ENCODE measurements at places on chromosomes 4 and X.
A peak's percentile ranks its signal among the peaks of the same experiment; 100 is the strongest.

- no peak for DNase-seq
Measured at GRCh38 chr4:74946196-74946595, 13.3 kb downstream of the PARM1 start.

DNA sequence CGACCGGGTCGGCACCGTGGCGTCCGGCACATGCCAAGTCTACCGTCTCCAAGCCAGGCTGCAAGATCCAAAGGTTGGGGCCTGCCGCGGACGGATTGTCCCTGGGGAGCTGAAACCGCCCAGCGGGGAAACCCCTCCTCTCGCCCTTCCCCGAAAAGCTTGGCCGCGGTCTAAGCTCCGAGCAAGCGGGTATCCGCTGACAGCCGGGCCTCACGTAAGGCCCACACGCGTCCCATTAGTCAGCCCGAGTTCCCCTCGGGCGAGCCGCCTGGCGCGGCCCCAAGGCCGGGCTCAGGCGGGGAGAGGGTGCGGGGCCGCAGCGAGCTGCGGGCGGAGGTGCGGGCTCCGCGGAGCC lies 6.8 kb upstream of the BCOR start:
- peak; percentile 73 for DNase-seq

GRCh38 chr4:186018784-186019183 lies 50.2 kb upstream of the TLR3 start:
- no peak for DNase-seq

DNA sequence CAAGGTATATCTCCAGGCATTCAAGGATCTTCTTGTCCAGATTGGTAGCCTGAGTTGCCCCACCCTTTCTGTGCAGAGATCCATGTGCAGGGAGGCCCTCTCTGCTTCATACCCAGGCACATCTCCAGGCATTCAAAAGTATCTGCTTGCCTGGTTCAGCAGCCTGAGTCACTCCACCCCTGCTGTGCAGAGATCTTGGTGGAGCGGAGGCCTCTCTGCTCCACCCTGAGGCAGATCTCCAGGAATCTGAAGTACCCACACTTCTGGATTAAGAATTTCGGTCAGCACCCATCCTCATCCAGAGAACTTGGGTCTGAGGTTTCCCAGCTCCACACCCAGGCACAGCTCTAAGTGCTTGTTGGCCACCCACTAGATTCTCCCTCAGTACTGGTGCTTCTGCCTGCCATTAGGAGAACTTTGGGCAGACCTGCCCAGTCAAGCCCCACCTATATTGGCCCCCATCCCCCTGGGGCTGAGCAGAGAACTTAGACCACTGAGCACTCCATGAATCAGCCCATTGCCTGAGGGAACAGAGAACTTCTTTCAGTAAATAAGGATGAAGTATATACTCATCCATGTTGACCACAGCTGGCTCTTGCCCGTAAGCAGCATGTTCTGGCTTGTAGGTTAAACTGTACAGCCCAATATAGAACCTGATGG lies 199.5 kb upstream of the ZCCHC13 start:
- DNase-seq: no peak

GRCh38 chr4:26772096-26772873 lies 88.4 kb upstream of the STIM2 start:
- no peak for DNase-seq

DNA sequence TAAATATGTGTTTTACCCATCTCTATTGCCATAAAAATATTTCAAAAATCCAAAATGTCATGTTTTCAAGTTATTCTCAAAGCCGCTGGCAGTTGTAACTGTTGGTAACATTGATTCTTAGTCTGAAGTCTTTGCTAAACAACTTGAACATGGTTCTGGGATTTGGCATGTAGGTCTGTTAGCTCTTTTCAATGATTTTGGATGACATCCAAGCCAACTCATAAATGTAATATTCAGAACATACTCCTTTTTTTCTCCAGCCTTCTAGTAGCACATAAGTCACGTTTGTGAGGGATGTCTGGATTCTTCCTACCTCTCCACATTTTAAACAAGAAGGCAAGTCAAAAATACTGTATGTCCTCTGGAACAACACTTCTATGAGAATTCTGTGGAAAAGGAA lies 305.3 kb downstream of the PRR32 start:
- DNase-seq: no peak

DNA sequence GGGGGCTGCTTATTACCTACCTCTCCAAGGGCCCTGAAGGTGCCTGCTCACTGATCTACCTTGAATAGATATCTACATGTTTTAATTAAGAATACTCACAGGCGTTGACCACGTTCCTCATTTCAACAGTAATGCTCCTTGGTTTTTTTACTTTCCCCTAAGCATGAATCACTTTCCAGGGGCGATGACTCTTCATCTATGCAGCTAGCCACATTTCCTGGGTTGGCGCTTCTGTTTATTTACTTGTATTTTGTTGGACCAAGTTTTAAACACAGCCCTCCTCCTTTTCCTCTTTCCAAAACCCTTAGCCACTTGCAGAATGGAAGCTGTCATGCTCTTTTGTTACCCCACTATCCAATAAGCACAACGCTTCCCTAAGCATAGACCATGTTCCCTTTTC lies 50.8 kb downstream of the CBLL2 start:
- peak; percentile 45 for DNase-seq

DNA sequence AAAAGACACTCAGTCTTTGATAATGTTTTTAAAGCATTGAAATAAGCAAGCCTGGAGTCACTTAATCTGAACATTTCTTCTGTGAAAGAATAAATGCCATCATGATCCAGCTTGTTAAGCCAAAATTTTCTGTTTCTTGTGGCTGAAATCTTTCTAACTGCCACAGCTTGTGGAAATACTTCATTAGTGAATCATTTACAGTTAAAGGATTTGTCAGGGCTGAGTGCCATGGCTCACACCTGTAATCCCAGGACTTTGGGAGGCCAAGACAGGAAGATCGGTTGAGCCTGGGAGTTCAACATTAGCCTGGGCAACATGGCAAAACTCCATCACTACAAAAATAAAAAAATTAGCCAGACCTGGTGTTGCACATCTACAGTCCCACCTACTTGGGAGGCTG lies 93.3 kb upstream of the PDE5A start:
- no peak for DNase-seq

DNA sequence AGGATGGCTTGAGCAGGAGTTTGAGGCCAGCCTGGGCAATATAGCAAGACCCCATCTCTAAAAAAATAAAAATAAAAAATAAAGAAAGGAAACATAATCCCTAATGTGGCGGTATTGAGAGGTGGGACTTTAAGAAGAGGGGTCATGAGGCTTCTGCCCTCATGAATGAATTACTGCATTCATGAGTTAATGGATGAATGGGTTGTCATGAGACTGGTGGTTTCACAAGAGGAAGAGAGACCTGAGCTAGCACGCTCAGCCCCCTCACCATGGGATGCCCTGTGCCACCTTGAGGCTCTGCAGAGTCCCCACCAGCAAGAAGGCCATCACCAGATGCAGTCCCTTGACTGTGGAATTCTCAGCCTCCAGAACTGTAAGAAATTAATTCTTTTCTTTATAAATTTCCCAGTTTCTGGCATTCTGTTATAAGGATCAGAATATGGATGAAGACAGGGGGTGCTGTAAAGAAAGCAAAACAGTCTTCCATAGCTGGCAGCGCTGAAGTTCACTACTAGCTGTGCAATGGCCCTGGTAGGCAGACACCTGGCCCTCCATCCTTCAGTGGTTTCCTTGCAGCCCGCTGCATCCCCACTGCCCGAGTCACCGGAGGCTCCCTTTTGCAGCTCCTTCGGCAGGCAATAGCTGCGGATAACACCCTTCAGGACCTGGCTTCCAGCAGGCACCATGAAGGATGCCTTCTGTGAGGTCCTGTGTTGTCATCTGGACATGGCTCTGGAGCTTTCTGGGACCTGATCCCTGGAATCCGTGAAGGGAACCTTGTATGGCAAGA lies 44.8 kb upstream of the NSG1 start:
- no peak for DNase-seq

DNA sequence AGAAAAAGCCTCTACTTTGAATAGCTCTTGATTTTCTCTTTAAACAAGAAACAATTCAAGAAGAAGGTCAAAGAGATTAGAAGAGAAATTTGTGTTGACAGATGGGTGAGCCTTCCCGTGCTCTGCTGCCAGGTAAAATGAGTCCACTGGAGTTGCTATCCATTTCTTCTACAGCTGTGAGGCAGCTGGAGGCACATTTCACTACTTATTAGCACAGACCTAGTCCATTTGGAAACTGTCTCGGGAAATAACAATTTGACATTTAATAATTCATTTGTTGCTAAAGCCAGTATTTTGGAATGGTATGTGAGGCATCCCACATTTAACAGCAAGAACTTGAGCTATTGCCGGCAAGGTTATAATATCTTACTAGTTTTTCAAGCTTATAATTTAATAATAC lies 396.8 kb upstream of the GRIA3 start:
- no peak for DNase-seq

DNA sequence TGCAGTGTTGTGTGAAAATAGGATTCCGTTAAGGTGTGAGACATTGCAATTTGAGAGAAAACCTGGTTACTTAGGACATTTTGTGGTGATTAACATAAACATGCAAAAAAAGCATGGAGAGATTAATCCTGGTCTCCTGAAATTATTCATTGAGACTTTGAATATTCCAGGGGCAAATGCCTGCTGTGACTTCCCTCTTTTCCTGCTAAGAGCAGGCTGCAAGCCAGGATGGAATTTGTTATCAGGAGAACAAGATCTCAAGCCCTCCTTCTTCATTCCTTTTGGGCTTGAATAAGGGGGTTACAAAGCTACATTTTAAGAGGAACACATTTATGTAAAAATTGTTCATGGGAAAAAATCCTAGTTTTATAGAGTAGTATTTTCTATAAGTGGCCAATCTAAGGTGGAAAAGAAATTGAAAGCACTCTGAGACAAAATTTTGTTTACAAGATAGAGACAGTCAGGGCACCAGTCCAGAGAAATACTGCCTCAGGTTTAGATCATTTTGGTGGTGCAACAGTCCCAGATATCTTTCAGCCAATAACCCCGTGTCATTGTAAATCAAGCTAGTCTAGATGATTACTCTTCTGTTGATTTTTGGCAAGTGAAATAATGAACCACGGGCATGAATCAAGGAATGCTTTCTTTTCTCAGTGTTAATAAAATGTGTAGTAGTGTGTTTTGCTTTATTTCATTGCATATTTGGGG lies 1528.3 kb upstream of the AGA start:
- no peak for DNase-seq

GRCh38 chr4:97185233-97185632 lies 958.0 kb downstream of the STPG2 start:
- DNase-seq: no peak

GRCh38 chr4:146814750-146815149 lies 130.9 kb downstream of the TTC29 start:
- DNase-seq: no peak

GRCh38 chr4:126701756-126702155 lies 931.0 kb upstream of the INTU start:
- DNase-seq: peak; percentile 27

GRCh38 chr4:76836860-76837562 lies 60.9 kb downstream of the SOWAHB start:
- DNase-seq: no peak

DNA sequence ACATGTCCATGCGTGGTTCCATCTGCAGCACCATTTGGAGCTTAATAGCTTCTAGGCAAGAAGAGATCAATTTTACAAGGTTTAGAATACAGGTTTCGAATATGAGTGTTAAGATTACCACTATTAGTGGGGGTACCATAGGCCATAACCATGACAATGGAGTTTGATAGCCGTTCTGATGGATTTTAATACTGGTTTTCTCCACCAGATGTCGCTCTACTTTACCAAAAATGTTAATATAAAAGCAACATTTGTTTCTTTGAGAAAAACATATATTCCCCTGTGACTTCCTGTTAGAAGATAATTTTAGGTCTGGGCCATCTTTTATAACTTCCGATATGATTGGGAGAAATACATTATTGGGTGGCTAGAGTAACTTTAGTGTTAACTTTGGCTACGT lies 499.7 kb upstream of the POU3F4 start:
- DNase-seq: no peak

DNA sequence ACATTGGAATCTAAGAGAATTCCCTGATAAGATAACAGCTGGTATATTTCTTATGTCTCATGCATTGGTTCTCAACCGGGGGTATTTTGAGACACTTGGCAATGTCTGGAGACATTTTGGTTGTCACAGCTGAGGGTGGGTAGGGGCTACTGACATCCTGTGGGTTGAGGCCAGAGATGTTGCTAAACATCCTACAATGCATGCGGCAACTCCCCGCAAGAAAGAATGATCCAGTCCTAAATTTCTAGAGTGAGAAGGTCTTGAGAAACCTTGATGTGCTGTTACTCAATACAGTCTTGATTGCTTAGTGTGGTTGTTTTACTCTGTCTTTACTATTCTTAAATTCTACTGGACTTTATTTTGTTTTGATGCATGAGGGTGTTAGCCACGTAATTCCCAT lies 287.2 kb downstream of the FRMPD4 start:
- DNase-seq: no peak

GRCh38 chrX:19019996-19020395 lies 36.1 kb upstream of the PHKA2 start:
- no peak for DNase-seq

- no peak for DNase-seq
Measured at GRCh38 chrX:124476562-124476961, 130.2 kb downstream of the SH2D1A start.

GRCh38 chr4:88007304-88008121 lies at the start of gene PKD2:
Gene PKD2, plus strand, starts transcription at chr4:88007635. Its CDS starts 99 bp downstream, at chr4:88007734.
- peak; percentile 79 for DNase-seq

DNA sequence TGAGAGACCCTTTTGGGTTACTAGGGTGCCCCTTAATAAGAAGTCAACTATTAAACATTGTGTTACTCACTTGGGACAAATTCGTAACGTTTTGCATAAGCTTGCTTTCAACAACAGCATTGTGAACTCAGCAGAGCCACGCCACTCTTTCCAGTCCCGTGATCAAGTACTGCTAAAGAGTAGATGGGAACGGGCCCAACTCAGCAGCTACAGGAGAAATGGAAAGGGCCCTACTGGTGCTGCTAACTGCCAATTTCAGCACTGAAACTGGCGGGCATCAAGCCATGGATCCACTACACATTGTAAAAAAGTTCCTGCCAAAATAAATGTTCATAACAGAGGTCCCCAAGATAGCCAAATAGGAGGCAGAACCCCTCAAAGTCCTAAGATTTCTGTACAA lies 19.0 kb upstream of the DHX15 start:
- no peak for DNase-seq

DNA sequence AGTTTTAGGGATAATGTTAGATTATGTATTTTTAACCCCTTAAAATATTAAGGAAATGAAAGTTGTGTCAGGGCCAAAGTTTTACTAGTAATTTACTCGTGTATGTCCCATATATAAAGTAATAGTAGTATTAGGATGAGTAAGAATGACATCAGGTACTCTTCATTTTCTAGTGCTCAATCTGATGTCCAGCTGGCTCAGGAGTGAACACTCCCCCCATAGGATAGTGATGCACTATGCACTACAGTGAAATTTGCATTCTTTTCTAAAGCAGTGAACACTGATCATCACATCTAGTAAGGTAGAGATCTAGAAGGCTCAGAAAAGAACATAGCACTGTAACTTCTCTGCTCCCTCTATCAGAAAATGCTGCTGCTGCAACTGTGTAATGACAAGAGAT lies 409.7 kb downstream of the GLUD2 start:
- no peak for DNase-seq

GRCh38 chrX:69232945-69233344 lies 67.7 kb upstream of the PJA1 start:
- DNase-seq: no peak

- DNase-seq: no peak
Measured at GRCh38 chrX:16552546-16552945, 97.4 kb upstream of the S100G start.

GRCh38 chr4:71338846-71339593 lies at the start of gene SLC4A4:
Gene SLC4A4, plus strand, starts transcription at chr4:71339020.
- DNase-seq: no peak

GRCh38 chr4:8472689-8473197 lies 32.2 kb downstream of the TRMT44 start:
- DNase-seq: peak; percentile 93

Measured in fibroblast of gingiva (primary cell).